Prostate gland (tissue), 2 donors: ENCODE measurements at places on chromosomes 6 and 20. TPM values are rescaled to one million over a fixed set of nuclear protein-coding genes. Genes with fewer than 3 reads are reported as not detected.

Gene GRM1
- total RNA-seq, result not detected

Gene DTNBP1
- 14.1 TPM for total RNA-seq

Gene CPXM1
- 35.5 TPM for total RNA-seq

Gene TBXT
- total RNA-seq, result not detected

Gene TMEM74B
- 3.6 TPM for total RNA-seq

Gene HRH3
- total RNA-seq, result 0.18 TPM

Gene ZNF831
- 0.46 TPM for total RNA-seq

Gene NKX2-4
- not detected for total RNA-seq

Gene NKAIN2
- total RNA-seq, result 0.68 TPM

Gene CRISP2
- total RNA-seq, result 22.7 TPM

Gene C20orf204
- total RNA-seq, result 0.64 TPM

Gene SRMS
- 0.34 TPM for total RNA-seq

Gene NKX2-2
- 0.14 TPM for total RNA-seq

Gene OTOR
- not detected for total RNA-seq

Gene GRIK2
- total RNA-seq, result 15.7 TPM

Gene SASH1
- total RNA-seq, result 34.3 TPM

Gene ARMC12
- total RNA-seq, result 1.7 TPM

Gene TMEM200A
- total RNA-seq, result 0.87 TPM

Gene RSPH9
- total RNA-seq, result 0.23 TPM

Gene VIP
- not detected for total RNA-seq

Gene CST5
- total RNA-seq, result not detected

Gene HTR1B
- total RNA-seq, result 2.8 TPM

Gene FOXQ1
- total RNA-seq, result 38.6 TPM

Gene SMLR1
- 0.28 TPM for total RNA-seq

Gene PSMB8
- 30.7 TPM for total RNA-seq

Gene TNFAIP3
- total RNA-seq, result 19.9 TPM

Gene GABRR1
- total RNA-seq, result not detected

Gene TBX18
- 0.05 TPM for total RNA-seq

Gene SNX9
- total RNA-seq, result 39.2 TPM

Gene WFDC13
- total RNA-seq, result not detected

Gene ERGIC3
- 277 TPM for total RNA-seq

Gene CST2
- not detected for total RNA-seq

Gene CCN2
- total RNA-seq, result 73.1 TPM

Gene OR12D3
- total RNA-seq, result not detected

Gene TAGAP
- total RNA-seq, result 2.6 TPM

Gene CYP39A1
- total RNA-seq, result 31.2 TPM

Gene ADGRF4
- not detected for total RNA-seq

Gene LRFN2
- 0.62 TPM for total RNA-seq

Gene C20orf141
- 4.4 TPM for total RNA-seq

Gene PRL
- total RNA-seq, result not detected

Gene TINAG
- not detected for total RNA-seq

Gene GMEB2
- 18.4 TPM for total RNA-seq

Gene ZNF311
- 4.3 TPM for total RNA-seq

Gene IL17A
- not detected for total RNA-seq

Gene HDGFL1
- 14.6 TPM for total RNA-seq

Gene PCK1
- not detected for total RNA-seq

Gene CEBPB
- 72.8 TPM for total RNA-seq

Gene PTPRK
- 64.6 TPM for total RNA-seq

Gene MOXD1
- total RNA-seq, result 5.5 TPM

Gene PPP1R11
- 49.7 TPM for total RNA-seq

Gene MYT1
- total RNA-seq, result 0.74 TPM

Gene UBE3D
- total RNA-seq, result 6.0 TPM

Gene MYL9
- total RNA-seq, result 560 TPM

Gene RIMS1
- total RNA-seq, result 17.6 TPM

Gene TREM1
- not detected for total RNA-seq

Gene MRPS26
- total RNA-seq, result 75.8 TPM

Gene TTK
- total RNA-seq, result 4.3 TPM

Gene SAPCD1
- total RNA-seq, result 15.7 TPM

Gene CLPSL2
- total RNA-seq, result not detected

Gene CRYBG1
- total RNA-seq, result 75.4 TPM
